ENCODE measurements at places on chromosomes 6 and 20. TPM values are rescaled to one million over a fixed set of nuclear protein-coding genes. Genes with fewer than 3 reads are reported as not detected.

DNA sequence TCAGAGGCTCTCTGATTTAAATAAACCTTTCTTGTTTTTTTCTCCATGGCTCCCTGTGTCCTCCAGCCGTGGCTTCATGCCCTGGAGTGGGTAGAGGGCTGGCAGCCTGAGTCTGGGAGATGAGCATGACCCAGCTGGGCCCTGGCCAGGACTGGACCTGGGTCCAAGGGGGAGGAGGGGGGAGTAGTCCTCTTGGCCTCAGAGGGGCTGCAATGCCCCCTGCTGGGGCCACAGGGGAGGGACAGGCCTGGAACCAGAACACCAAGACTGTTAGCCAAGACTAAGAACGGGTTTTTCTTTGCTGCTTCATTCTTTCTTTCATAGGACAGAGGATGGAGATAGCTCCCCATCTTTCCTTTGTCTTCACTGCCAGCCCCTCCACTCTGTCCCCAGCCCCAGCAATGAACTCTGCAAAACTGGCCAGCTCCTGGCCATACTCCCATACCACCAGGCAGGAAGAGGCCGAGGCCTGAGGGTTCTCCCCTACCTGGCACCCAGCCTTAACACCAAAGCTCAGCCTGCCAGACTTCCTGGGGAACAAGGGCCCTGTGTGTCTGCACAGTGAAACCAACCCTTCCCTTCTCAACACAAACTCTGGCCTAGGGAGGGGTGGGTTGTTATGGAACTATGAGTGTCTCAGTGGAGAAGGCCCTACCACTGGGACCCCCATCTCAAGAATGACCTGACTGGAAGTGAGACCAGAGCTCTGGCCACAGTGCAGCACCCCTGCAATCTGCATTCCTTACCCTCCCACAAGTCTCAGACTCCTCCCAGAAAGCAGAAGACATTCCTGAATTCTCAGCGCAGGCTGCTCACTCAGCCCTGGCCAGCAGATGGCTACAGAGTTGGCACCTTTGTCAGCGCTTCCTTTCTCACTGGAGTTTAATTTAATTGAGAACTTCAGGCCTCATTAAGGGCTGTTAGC is 11.0 kb downstream of the SLC29A1 start:
- DNase-seq = no peak

- no peak for DNase-seq
These were observed 293.8 kb upstream of the RGS17 start for GRCh38 chr6:153424719-153425400.

DNA sequence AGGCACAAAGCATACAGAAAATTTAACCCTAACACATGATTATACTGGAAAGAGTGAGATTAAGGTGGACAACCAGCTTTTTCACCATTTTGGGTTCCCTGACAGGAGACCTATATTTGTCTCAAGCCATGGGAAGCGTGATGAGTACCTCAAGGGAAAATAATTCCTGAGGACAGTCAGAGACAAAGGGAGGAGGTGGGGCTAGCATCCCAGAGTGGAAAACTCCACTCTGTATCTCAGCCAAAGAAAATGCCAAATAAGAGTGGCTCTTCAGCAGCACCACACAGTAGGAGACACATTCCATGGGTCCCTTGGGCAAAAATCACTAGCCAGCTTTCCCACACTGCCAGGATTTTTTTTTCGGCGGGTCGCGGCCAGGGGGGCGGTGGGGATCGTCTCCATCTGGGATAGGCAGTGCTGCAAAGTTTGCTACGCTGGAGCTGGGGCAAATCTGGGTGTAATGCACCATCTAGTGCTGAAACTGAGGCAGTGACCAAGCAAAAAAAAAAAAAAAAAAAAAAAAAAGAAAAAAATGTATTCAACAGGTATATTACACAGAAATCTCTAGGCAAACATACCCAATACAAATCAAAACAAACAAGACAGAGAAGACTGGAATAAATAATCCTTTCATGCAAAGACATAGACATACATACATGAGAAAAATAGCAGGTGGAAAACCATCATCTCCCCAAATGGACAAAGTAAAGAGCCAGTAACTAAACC is 77.3 kb upstream of the SLC35F1 start:
- no peak for DNase-seq

DNA sequence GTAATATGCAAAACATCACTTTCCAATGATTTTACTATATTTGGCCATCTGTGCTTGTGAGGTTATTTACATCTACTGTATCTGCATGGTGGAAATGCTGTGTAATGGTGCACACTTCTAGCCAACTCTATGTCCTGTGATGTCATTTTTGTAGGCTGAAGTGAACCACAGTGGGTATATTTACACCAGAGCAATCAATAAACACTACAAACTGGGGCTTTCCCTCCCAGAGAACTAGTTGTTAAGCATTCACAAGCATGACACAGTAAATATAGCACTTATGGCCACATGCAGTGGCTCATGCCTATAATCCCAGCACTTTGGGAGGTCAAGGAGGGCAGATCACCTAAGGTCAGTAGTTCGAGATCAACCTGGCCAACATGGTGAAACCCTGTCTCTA is 4.9 kb downstream of the SLC22A2 start:
- DNase-seq = no peak

BTNL2 gene
- not detected for total RNA-seq

ABHD16B gene
- total RNA-seq = not detected

LY6G6D gene
- total RNA-seq = not detected

EDN1 gene
- not detected for total RNA-seq

GATA5 gene
- not detected for total RNA-seq

Measured in activated CD8-positive, alpha-beta T cell treated with anti-CD3 and anti-CD28 coated beads, Interleukin-2, amount 10 ng/mL, durations not matched to agents 7 days and 5 days (primary cell).